ENCODE measurements at places on chromosomes 5 and 9. TPM values are rescaled to one million over a fixed set of nuclear protein-coding genes. Genes with fewer than 3 reads are reported as not detected.

DNA sequence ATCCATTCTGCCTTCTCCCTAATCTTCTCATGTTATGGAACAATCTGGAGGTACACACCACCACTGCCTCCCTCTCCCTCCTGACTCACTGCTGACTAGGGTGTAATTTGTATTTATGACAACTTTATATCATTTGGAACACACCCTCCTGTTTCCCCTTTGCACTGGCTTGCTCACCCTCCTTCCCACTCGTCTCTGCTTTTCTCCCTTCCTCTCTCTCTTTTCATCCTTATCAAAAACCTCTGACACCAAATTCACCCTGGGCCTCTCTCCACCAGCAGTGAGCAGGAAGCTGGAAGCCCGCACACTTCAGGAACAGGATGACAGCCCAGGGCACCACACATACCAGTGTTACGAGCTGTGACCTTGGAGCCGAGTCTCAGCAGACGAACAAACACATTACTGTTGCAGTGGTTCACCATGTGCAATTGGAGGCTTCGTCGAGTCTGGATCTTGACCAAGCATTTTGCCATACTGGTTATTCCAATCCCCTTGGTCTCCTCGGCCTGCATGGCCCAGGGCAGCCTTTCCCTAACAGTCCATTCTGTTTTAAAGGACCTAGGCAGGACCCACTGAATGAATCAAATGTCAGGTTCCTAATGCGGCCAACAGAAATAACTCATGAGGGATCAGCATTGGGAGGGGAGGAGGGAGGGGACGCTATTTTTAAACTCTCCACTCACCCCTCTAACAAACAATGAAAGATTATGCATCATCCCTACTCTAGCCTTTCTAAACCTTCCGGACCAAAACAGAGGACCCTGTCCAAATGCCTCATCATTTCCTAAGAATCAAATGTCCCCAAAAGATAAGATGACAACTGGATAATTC is 203.9 kb upstream of the RASEF start:
- no peak overlapping the region for H3K4me3 ChIP-seq
- no peak overlapping the region for H3K27ac ChIP-seq
- DNase-seq: no peak
- no peaks in the 10 kb centered on the region for H3K36me3 ChIP-seq
- no peaks in the 10 kb centered on the region for H3K4me1 ChIP-seq

The ATP10B gene
- total RNA-seq: 0.10 TPM

The KDM3B gene
- 78.1 TPM for total RNA-seq

DNA sequence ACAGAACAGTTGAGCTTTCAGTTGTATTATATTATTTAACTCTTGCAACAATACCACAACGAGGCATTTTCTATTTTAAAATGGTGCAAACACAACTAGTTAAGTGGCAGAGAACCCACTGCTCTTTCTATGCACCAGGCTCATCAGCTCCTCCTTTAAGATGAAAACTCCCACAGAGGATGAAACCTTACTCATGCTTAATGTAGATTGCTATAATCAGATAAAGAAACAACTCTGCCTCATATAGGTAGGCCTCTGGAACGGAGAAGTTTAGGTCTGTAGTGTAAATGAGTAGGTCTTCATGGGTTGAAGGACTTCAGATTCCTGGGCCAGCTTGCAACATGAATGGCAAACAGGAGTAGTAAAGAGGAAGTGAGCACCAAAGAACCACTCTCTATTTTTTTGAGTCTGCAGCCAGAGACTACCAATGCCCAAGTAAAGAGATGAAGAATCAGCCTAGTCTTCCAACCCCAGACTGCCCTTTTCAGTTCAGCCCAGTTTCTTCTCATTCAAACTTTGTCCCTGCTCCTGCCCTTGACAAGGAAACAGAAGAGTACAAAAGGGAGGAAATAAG is 33.9 kb downstream of the HACD4 start:
- H3K4me3 ChIP-seq: no peak overlapping the region
- peaks cover 6% of the 10 kb centered on the region for H3K36me3 ChIP-seq
- H3K27me3 ChIP-seq: no peaks in the 10 kb centered on the region
- H3K4me1 ChIP-seq: no peaks in the 10 kb centered on the region

DNA sequence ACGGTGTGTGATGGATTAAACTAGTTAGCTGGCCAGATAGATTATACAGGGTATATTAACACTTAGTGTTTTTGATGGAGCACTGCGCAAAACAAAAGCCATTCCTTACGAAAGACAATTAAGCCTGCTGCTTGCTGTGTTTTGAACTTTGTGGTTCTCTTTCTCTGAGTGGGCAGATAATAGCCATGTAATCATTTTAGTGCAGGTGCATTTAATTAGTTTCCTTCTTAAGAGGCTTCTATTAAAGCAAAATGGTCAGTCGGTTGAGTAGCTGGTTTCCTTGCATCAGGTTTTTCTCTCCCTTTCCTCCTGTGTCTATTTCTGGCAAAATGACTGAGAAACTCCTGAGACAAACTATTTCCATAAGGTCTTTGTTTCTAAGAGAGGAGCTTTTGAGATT is 512.5 kb downstream of the DMAC1 start:
- DNase-seq: no peak
- 0 out of 2 replicates have a peak, but pooled peaks cover 2% of the 10 kb centered on the region for H3K4me1 ChIP-seq
- no peaks in the 10 kb centered on the region for H3K27me3 ChIP-seq
- no peak overlapping the region for H3K4me3 ChIP-seq

DNA sequence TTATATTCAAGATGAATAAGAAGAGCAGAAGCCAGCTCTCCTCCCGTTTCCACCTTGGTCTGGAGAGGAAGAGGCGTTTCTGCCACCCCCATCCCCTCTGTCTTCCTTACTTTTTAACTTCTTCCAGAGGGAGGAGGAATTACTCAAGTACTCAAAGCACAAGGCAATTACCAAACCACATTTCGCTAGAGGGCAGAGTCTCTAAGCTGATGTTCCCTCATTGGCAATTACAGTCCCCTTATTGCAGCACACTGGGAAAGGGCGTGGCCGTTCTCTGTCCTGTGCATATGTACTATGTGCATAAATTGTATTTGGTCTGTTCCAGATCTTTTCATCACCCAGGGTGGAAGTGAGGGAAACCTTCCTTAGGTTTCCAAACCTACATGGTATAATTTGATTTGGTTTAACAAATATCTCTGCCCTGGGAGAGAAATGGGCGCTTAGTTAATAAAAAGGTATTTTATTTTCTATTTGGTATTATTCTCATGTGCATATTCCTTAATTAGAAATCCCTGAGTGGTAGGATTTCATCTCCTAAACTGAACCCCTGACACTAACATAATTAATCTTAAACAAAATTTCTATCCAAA is 29.8 kb upstream of the ALDOB start:
- H3K4me1 ChIP-seq: no peaks in the 10 kb centered on the region
- H3K36me3 ChIP-seq: no peaks in the 10 kb centered on the region
- H3K27me3 ChIP-seq: no peaks in the 10 kb centered on the region
- DNase-seq: peak; percentile 19
- H3K4me3 ChIP-seq: no peak overlapping the region
- no peak overlapping the region for H3K27ac ChIP-seq

The RAD1 gene
- 40.5 TPM for total RNA-seq

- no peaks in the 10 kb centered on the region for H3K36me3 ChIP-seq
- no peaks in the 10 kb centered on the region for H3K4me1 ChIP-seq
- no peak for DNase-seq
- no peaks in the 10 kb centered on the region for H3K27me3 ChIP-seq
- H3K27ac ChIP-seq: no peak overlapping the region
Observed at GRCh38 chr5:72760259-72760658, 56.2 kb upstream of the TNPO1 start.

The LRRTM2 gene
- total RNA-seq: not detected

DNA sequence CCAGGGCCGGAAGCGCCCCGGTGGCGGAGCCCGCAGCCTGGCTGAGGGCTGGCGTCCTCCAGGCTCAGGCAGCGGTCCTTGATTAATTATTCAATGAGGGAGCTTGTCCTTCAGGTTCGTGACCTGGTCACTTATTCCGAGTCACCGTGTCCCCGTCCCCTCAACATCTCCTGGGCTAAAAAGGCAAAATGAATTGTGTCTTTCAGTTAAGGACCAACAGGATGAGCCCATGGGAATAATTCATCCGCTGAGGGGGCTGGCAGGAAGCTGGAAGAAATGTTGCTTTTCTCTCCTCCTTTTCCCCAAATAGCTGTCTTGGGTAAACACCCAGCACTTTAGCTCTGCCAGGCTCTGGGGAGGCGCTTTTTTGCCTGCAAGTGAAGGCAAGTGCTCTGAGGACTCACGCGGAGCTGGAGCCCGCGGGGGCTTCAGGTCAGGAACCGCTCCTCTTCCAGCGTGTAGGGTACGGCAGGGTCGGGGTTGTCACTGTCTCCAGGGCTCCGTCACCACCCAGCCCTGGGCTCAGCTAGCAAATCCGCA is 13.1 kb downstream of the KCNT1 start:
- peaks cover 3% of the 10 kb centered on the region for H3K4me1 ChIP-seq
- H3K36me3 ChIP-seq: no peaks in the 10 kb centered on the region
- H3K27ac ChIP-seq: no peak overlapping the region
- H3K4me3 ChIP-seq: 0 out of 2 replicates have a peak overlapping the region, but pooled peaks have one; percentile 47

DNA sequence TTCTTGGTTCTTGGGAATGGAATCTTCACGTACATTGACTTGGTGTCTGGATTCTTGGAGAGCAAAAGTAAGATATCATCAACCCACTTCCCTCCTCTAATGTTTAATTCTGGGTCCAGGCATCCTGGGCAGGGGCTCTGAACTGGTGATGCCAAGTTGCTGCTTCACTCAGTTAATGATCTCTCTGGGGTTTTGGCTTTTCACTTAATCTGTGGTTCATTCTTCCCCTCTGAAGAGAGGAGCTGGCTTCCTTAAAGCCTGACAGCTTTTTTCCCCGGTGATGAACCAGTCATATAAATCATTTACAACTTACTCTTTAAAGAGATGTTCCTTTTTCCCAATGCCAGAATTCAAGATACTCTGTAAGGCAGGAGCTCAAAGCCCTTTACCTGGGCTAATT is 65.9 kb downstream of the ARHGAP26 start:
- peaks cover 1% of the 10 kb centered on the region for H3K4me1 ChIP-seq
- no peaks in the 10 kb centered on the region for H3K36me3 ChIP-seq
- no peaks in the 10 kb centered on the region for H3K27me3 ChIP-seq
- no peak overlapping the region for H3K27ac ChIP-seq
- no peak for DNase-seq

The TGFBR1 gene
- 52.4 TPM for total RNA-seq
